Fibroblast of skin of left quadriceps (primary cell): ENCODE measurements at places on chromosomes 7 and 10.

- no peak for DNase-seq
Measured at GRCh38 chr10:44511601-44512000, 126.7 kb upstream of the CXCL12 start.

GRCh38 chr7:131235489-131236317 lies 92.0 kb upstream of the MKLN1 start:
- peak; percentile 93 for DNase-seq

DNA sequence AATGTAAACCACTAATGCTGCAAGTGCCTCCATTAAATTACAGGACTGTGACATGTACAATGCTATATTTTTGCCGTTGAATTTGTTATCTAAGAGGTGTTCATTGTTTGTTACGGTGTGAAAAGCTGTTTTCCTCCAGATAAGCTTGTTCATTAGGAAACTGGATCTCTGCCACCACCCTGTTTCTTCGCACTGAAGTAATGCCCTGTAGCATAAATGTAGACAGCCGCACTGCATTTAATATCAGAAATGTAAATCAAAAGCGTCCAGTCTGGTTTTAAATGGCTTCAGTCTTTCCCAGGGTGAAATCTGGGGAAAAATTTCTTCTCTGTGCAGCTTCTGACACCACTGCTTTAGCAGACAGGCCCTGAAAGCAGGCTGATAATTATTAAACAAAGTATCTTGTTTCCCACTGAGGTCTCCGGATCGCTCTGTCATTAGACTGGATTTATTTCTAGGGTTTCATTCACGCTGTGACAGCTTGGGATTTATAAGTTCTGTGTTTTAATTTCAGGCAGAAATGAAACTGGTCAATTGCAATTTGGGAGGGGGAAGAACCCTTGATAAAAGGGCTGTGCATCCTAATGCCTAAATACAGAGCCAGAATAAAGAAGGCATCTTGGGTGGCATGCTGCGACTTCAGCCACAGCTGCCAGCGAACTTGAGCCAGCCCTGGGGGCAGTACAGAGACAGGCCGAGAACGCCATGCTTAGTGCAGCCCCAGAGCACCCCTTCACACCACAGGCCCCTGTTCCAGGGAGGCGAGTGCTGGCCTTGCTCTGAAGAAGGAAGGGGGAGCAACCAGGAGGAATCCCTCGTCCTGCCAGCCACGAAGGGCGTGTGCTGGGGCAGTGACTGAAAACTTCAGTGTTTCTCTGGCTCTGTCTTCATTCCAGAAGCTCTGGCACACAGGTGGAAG lies 547.7 kb upstream of the GALNT17 start:
- DNase-seq, result no peak

DNA sequence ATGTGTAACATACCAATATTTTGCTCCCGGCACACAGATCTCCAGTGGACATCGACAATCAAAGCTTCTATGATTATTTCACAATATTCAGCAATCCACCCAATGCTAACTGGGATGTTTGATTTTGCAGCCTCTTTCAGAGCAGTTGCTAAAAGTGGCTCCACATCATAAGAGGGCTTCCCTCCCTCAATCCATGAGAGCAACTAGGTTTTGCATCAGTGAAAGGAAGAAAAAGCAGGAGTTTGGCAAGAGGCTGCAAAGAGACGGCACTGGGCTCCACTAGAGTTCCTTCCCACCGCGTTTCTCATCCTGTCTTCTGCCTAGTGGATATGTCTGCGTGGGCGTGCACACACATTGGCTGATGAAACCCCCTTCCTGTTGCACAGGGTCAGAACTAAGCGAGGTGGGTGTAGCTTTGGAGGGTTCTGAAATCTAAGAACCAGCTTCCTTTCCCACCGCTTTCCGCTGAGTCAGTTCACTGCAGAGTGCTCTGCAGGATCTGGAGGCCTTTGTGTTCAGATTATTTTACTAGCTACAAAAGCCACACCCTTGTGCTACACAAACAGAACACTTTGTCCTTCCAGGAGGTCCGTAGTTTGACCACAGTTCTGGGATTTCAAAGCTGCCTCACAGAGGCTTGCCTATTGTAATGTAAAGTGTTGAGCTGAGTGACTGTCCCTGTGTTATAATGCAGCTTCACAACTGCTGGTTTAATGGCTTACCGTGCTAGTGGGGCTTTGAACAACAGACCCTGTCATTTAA lies 28.1 kb downstream of the ARL4A start:
- peak; percentile 74 for DNase-seq

- DNase-seq, result no peak
Measured at GRCh38 chr10:62121187-62121530, 147.5 kb downstream of the RTKN2 start.

- DNase-seq, result no peak
Measured at GRCh38 chr7:91280604-91281003, 16.4 kb downstream of the FZD1 start.

DNA sequence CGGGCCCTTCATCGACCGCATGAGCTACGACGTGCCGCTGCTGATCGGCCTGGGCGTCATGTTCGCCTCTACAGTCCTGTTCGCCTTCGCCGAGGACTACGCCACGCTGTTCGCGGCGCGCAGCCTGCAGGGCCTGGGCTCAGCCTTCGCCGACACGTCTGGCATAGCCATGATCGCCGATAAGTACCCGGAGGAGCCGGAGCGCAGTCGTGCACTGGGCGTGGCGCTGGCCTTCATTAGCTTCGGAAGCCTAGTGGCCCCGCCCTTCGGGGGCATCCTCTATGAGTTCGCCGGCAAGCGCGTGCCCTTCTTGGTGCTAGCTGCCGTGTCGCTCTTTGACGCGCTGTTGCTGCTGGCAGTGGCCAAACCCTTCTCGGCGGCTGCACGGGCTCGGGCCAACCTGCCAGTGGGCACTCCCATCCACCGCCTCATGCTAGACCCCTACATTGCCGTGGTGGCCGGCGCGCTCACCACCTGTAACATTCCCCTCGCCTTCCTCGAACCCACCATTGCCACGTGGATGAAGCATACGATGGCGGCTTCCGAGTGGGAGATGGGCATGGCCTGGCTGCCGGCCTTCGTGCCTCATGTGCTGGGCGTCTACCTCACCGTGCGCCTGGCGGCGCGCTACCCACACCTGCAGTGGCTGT lies 1.2 kb downstream of the SLC18A3 start:
- DNase-seq, result no peak

- DNase-seq, result peak; percentile 97
Measured at GRCh38 chr7:102875700-102876295, 37.0 kb upstream of the LRRC17 start.

GRCh38 chr7:117946151-117946633 lies 73.0 kb upstream of the CTTNBP2 start:
- DNase-seq, result no peak
